ENCODE measurements at places on chromosomes 13 and 19.

DNA sequence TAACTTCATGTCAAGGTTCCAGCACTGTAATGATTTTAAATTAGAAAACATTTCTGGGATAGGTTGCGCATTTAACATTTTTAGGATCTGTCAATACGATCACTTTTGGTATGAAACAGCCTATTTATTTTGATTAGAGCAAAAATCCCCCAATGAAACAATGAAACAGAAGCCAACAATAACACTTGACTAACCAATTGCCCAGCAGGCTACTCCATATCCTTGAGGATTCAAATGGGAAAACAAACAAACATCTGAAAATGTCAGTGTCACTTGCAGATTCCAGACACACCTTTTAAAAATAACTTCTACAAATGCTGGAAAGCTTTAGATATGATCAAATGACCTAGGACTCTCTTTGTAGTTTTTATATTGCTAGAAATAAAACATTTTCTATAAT lies 1412.5 kb upstream of the PRR20A start:
- no peak for DNase-seq

DNA sequence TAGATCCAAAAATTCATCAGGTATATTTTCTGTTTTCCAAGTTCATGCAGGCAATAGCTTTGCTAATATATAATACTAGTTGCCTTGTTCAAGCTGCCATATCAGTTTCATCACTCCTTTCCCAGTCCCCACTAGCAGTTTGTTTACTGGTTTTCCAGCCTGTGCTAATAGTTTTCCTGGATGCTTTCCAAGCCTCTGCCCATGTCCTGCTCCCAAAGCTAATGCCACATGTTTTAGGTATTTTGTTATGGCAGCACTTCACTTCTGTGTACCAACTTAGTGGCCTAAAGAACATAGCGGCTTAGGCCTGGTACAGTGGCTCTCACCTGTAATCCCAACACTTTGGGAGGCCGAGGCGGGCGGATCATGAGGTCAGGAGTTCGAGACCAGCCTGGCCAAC lies 28.1 kb upstream of the ZNF527 start:
- no peak for DNase-seq

DNA sequence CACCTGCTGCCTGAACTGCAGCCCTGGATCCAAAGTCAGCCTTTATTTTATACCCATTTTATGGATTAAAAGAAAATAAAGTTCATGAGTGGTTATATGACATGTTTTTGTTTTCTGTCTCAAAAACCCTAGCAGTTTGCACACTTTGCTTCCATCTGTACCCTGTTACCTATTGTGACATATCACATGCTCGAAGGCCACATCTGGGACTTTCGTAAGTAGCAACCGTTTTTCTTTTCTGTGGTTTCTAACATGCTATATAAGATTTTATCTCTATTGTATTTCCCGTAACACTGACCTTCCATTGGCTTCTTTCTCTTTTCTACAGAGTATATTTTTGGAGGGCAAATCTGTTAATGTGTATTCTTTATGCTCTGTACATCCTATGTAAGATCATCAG lies 1007.2 kb downstream of the PCDH9 start:
- DNase-seq: no peak

- no peak for DNase-seq
These were observed 232.5 kb upstream of the SERP2 start for GRCh38 chr13:44140888-44141724.

DNA sequence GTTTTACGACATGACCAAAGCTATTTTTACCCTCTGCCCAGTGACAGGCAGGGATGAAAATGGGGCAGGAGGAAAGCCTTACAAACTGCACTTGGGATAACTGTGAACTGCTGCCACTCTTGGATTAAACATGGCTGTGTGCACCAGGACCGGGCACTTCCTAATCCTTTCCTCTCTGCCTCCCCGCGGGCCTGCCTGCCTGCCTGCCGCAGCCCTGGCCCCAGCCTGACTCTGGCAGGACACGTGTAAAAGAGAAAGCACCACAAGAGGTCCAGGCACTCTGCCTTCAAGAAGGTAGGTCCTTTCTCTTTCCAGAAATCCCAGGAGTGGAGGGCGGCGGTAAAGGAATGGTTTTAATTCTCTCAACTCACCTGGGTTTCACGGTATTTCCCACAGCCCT lies 4.8 kb downstream of the TSHZ3 start:
- no peak for DNase-seq

- DNase-seq: no peak
These were observed 52.6 kb downstream of the RASA3 start for GRCh38 chr13:114079601-114080536.

GRCh38 chr13:25371875-25372283 lies at the start of gene ATP8A2:
Gene ATP8A2, plus strand, starts transcription at chr13:25371974. Its CDS starts 239 bp downstream, at chr13:25372213.
- no peak for DNase-seq

DNA sequence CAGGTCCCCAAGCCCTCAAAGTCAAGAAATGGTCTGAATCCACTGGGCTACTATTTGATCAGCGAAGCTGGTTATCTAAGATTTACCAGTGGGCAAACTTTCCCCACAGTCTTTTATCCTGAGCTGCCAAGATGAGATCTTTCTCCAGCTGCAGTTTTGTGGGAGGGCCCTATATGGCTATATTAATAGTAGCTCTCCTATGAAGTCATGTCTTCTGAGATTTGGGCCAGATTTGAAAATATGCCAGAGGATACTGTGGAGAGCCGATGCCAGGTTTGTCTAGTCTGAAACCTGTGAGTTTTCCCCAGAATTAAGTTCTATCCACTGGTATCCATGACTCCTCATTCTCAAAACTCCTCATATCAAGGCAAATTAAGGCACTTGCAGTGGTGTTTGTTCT lies 173.2 kb downstream of the FLT1 start:
- no peak for DNase-seq

Measured in stimulated activated CD8-positive, alpha-beta memory T cell treated with anti-CD3 and anti-CD28 coated beads, Interleukin-2, amount 100 ng/mL, for 48 hours (primary cell).